Cerebellar cortex (tissue), 1 donor: ENCODE measurements at places on chromosomes 3 and 15.
A peak's percentile ranks its signal among the peaks of the same experiment; 100 is the strongest.

- no peak for DNase-seq
These were observed 223.5 kb upstream of the UBE2E2 start for GRCh38 chr3:22979581-22979980.

DNA sequence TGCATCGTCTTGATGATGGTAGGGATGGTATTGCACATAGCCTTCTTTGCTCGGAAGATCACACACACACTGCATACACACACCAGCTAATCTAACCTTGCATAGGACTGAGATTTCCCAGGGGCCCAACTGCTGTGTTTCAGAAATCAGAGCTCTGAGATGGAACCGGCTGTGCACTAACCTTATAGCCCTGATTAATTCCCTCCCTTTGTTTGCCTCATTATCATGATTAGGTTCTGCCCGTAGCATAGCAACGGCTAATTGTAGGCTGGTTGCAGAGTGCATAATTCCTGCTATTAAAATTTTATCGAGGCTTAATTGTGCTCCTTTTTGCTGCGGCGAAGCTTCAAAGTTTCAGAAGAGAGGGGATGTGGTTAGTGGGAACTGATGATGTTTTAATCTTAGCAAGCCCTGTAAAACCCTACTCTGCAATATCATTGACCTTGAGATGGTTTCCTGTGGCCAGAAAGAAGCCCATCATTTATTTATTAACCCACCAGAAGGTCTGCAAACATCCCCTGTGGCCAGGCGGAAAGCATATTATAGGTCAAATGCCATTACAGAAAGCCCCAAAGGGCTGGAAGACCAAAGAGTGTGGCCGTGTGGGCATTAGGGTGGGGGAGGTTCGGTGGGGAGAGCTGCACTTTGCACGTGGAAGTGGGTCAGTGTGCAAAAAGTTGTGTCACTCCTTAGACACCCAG, 56.2 kb upstream of the GLCE start:
- no peak for DNase-seq

- no peak for DNase-seq
These were observed 228.9 kb downstream of the CD47 start for GRCh38 chr3:107861904-107862303.

- DNase-seq: no peak
These were observed 26.6 kb upstream of the SMAD6 start for GRCh38 chr15:66675446-66675845.

GRCh38 chr3:126985132-126985985, 2.4 kb downstream of the PLXNA1 start:
- no peak for DNase-seq

DNA sequence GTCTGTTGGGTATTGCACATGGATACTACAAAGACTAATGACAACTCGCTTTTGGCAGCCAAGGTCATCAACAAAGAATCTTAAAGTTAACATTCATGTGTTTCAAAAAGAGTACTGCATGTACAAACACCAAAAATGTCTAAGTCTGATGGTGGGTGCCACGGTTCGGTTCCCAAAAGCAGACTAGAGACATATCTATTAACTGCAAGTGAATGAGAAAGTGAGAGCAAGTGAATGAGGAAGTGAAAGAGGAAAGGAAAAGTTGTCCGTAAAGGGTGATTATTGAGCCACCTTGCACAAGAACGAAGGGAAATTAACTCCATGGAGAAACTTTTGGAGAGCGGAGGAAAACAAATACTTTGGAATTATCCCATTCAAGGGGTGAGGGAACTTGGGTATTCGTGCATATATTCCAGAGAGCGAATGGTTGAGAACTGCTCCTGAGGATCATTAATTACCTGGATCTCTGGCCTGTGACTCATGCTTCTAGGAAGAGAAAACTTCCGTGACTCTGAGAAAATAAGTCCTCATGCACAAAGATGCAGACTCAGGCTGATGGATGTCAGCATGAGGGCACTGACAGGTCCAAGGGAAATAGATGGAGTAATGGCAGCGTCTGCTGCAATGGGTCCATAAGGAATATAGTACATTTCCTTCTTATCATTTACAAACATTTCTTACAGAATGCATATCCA, 336.5 kb upstream of the TGFBR2 start:
- DNase-seq: no peak

DNA sequence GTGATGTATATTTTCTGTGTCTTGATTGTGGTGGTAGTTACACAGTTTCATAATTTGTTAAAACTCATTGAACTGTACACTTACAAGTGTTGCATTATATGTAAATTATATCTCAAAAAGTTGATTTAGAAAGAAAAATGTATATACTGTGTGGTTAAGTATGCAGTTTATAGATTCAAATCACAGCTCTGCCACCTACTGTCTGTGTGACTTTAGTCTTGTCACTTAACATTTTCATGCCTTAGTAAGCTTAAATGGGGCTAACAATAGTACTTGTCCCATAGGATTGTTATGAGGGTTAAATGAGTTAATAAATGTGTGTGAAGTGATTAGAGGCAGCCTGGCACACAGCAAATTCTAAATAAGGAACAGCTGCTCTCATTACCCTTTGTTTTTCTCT, 120.9 kb upstream of the P2RY1 start:
- no peak for DNase-seq

DNA sequence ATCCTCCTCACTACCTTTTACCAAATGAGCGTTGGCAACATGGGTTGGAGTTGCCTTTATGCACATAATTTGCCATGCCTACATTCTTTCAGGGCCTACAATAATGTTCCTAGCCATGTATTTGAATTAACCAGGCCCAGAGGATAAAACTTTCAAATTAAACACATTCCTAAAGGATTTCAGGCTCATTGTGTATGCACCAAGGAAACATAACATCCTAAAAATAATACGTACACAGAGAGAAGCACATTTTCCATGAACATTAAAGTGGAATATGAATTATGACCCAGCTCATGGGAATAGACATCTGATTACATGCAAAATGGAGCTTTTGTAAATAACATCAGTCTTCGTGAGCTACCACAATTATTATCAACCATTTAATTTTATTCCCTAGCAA, 203.3 kb downstream of the RORA start:
- no peak for DNase-seq

GRCh38 chr15:58491499-58492202, 59.9 kb downstream of the LIPC start:
- no peak for DNase-seq

DNA sequence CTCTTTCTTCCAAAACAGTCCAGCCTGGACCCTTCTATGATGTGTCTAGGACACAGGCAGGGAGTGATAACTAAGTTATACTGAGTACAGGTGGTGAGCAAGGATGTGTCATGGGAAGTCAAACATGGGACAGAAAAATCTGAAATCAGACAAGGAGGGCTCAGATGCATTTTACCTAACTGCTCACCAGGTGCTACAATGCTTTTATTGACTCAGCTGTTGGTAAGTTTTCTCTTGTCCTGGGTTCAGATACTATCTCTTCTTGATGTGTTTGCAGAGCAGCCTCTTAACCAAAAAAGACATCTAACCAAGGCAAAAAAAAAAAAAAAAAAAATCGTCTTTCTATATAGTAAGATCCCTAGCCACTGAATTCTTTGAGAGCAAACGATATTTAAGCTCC, 378.6 kb downstream of the VPS13C start:
- DNase-seq: no peak

- no peak for DNase-seq
These were observed 48.9 kb downstream of the NIPA2 start for GRCh38 chr15:22887157-22887951.

GRCh38 chr3:177352424-177352823, 155.1 kb upstream of the TBL1XR1 start:
- peak; percentile 70 for DNase-seq

DNA sequence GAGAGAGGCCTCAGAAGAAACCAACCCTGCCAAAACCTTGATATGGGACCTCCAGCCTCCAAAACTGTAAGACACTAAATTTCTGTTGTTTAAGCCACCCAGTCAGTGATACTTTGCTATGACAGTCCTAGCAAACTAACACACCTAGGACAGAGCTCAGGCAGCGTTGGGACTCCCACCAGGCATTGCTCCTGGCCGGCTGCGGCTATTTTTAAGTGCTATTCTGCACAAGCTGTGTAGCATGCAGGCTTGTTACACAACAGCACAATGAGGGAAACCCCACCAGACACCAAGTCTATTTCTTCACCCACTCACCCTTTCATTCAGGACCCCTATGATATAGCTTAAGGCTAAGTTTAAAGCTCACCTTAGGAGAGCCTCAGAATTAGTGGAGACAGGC, 47.0 kb upstream of the GNB5 start:
- DNase-seq: no peak

DNA sequence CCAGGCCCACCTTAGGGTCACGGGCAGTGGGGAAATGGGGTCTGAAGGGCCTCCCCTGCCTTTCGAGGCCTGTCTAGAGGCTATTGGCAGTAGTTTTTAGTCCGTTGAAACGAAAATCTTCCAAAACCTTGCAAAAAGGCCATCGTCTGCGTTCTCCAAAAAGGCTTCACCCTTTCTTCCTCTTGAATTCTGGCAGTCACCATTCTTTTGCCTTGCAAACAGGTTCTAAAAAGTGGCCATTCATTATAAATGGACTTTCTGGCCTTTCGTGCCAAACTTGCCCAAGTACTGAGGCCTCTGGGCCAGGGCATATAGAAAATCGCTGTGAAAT, 367 bp upstream of the TARS3 start:
- no peak for DNase-seq

GRCh38 chr3:37136067-37136466, 38.3 kb downstream of the LRRFIP2 start:
- DNase-seq: no peak

DNA sequence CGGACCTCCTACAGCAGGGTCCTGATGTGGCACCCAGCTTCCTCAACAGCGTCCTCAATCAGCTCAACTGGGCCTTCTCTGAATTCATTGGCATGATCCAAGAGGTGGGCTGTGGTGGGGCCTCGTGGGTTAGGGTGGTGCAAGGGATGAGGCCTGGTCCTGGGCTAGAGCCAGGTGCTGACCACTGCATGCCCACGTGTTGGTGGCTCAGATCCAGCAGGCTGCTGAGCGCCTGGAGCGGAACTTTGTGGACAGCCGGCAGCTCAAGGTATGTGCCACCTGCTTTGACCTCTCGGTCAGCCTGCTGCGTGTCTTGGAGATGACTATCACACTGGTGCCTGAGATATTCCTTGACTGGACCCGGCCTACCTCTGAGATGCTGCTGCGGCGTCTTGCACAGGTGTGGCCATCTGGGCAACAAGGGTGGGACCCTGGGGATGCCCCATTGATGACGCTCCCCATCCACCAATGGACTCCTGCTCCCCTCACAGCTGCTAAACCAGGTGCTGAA, 3.8 kb downstream of the AMIGO3 start:
- no peak for DNase-seq

DNA sequence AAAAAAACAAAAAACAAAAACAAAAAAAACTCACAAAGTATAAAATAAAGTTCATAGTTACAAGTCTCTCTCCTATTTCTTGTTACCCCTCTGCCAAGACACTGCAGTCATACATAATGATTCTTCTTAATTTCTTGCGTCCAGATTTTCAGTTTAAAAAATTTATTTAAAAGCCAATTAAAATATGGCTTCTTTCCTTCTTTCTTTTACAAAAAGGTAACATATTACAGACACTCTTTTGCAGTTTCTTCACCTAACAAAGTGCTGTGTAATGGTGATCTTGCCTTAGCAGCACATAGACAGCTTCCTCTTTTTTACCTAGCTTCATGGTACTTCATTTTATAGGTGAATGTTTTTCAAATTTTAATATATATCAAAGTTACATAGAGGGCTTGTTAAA, 136.1 kb upstream of the SGO1 start:
- no peak for DNase-seq

- DNase-seq: no peak
These were observed 5.0 kb upstream of the NDUFAF1 start for GRCh38 chr15:41407341-41407740.

DNA sequence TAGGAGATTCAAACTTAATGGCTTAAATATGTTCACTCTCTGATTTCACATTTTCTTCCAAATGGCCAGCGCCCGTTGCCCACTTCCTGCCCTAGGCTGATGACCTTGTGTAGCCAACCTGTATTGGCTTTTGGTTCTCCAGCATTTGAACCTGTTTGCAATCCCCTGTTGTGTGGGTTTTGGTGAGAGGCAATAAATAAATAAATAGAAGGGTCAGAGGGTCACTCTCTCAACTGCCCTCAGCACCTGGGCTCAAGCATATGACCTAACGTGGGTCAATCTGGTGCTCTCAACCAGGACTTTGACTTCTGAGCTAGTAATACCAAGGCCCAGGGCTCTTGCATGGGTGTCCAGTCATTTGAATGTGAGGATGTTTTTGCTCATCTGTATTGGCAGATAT, 1.8 kb upstream of the SRP14 start:
- DNase-seq: no peak

- DNase-seq: no peak
These were observed 113.0 kb upstream of the GOLGA8J start for GRCh38 chr15:29969562-29970401.

DNA sequence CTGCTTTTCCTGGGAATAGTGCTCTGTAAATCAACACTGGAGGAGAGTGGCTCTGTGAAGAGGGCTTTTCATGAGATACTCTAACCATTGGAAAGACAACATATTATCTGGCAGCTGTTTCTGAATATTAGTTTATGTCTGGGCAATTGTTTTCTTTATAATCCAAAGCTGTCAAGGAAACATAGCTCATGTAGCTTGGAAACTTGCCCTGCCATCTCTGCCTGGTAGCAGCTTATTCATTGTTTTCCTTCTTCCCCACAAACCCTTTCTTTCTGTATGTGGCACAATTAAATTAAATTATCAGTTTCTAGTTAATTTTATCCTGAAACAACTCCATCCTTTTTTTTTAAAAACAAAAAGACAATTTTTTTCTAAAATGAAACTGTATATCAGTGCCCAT, 160.0 kb downstream of the EDEM1 start:
- DNase-seq: no peak

DNA sequence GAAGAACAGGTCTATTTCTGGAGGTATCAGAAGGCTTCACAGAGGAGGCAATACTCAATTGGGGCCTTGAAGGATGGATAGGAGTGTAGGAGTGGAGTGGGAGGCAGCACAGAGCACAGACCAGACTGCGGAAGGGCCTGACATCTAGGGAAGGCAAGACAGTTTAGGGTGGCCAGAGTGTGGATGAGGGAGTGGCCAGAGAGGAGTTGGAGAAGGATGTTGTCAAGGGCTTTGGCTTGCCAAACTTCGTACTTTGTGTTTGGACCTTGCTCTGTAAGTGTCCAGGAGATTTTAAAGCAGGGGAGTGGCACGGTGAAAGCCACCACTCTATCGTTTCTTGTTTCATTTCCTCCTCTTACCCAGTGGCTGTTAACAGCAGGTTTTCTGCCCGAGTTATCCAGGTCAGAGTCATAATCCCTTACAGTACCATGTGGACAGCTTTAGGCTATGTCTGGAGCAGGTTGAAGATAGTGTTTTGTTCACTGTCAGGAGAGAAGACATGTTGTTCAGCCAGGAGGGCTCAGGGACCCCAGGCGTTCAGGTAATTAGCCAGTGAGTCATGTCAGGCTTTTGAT, 12.3 kb downstream of the SMAD3 start:
- no peak for DNase-seq

DNA sequence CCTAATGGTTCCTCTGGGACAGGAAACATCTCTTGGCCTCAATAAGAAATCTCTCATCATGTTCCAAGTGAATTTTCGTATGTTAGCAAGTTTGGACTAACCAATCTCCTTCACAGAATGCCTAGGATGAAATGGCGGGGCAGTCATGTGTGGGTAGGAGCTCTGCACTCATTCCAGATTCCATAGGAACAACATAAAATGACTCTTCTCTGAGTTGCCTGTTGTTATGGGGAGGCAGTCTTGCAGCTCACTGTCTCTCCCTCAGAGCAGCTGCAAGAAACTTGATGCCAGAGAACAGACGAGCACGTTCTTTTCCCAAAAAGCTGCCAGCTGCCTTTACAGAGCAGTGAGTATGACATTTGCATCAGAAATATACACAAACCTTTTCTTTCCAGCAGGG, 34.1 kb downstream of the SPATA12 start:
- no peak for DNase-seq

- DNase-seq: no peak
These were observed 9.1 kb downstream of the BCL2L10 start for GRCh38 chr15:52103217-52104207.
